GDM1 (cell line): ENCODE measurements at places on chromosomes 7 and 10.
A peak's percentile ranks its signal among the peaks of the same experiment; 100 is the strongest.

GRCh38 chr10:12707461-12708185, 293.9 kb downstream of the CCDC3 start:
- DNase-seq = peak; percentile 27

DNA sequence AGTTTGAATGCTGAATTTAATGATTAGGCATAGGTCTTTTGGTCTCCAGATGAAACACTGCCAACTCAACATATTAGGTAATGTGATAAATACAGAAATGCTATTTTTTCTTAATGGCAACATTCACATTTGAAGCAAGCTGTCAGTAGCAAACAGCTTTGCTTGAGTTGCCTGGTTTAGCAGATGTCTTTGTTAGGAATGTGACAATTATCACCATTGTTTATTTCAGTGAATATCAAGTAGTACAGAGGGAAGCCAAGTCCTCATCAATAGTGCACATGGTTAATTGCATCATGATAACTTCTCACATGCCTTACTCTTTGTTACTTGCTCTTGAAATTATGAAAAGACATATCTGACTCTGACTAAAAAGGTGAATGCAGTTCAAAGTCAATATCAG, 23.7 kb upstream of the SEPTIN7 start:
- no peak for DNase-seq

DNA sequence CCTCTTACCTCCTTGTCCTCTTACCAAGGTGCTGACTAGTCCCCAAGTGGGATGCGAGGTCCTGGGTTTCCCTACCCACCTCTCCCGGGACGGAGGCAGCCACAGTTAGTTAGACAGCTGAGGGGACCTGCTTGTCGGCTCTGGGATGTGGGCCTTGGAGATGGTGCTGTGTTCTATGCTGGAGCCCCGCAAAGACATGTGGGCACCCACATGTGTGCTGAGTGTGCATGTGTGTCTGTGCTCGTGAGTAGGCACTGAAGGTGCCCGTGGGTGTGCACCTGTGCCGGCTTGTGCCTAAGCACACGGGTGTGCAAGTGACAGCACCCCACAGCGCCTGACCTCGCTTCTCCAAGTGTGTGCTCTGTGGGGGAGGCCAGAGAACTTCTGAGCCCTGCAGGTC, 62.2 kb downstream of the NEURL1 start:
- DNase-seq = no peak

GRCh38 chr10:4557469-4557868, 268.5 kb upstream of the AKR1E2 start:
- no peak for DNase-seq

- no peak for DNase-seq
Measured at GRCh38 chr10:118827466-118828155, 72.8 kb upstream of the CACUL1 start.

DNA sequence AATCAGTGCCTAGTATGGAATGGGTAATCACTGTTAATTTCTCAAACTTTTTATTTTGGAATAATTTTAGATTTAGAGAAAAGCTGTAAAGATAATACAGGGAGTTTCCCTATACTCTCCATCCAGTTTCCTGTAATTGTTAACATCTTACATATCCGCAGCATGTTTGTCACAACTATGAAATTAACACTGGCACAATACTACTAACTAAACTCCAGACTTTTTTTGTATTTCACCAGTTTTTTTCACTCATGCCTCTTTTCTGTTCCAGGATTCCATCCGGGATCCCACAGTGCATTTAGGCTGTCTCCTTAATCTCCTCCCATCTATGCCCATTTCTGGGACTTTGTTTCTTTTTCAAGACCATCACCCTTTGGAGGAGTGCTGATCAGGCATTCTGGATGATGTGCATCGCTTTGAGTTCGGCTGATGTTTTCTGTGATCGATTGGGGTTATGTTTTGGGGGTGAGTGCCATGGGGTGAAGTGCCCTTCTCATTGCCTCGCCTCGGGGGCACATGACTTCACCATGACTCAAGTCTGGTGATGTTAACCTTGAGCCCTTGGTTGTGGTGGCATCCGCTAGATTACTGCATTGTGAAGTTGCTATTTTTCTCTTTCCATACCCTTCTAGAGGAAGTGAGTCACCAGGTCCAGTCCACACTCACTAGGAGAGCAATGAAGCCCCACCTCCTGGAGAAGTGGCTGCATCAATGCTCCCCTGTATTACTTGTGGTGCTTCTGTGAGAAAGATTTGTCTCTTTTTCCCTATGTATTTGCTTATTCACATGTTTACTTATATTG, 43.9 kb upstream of the GRB10 start:
- DNase-seq = no peak

DNA sequence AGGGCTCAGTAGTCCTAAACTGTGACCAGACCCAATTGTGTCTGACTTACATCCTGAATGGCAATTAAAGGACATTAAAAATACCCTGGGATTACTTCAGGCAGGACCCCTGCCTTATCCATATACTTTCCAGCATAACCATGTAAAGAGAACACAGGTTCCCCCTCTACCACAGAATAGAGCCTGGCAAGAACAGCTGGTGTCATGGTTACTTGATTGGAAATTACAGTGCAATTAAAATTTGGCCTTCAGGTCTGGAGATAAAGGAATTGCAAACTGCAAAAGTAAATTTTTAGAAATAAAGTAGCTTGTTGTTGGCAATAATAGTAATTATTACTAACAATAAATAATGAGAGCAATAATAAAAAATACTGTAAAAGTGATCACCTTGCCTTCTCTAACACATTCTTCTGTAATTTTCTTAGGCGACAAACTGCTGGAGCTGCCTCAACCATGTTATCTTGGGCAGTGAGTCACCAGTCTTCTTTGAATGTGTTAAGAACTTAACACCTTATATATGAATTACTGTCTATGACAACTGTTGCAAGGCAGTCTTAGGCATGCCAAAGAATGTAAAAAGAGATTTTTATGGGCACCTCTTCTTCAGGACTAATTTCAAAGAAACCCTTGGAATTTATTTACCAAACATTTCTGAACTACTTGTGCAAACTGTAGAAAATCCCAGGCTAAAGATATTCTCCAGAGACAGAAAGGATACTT, 53.7 kb downstream of the HIBADH start:
- no peak for DNase-seq

DNA sequence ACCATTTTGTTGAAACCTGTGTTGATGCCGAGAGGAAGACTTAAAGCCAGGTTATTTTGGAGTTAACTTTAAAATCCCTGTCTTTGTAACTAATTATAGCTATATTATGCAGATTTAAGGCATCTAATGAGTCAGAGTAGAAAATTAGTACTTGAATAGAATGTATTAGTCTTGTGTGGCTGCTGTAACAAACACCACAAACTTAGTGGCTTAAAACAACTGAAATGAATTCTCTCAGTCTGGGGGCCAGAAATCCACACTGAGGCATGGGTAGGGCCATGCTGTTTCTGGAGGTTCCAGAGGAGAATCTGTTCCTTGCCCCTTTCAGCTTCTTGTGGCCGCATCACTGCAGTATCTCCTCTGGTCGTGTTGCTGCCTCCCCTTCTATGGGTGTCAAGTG, 8.5 kb upstream of the KLF6 start:
- DNase-seq = no peak

GRCh38 chr7:74129887-74130286, 44.3 kb upstream of the EIF4H start:
- DNase-seq = no peak

DNA sequence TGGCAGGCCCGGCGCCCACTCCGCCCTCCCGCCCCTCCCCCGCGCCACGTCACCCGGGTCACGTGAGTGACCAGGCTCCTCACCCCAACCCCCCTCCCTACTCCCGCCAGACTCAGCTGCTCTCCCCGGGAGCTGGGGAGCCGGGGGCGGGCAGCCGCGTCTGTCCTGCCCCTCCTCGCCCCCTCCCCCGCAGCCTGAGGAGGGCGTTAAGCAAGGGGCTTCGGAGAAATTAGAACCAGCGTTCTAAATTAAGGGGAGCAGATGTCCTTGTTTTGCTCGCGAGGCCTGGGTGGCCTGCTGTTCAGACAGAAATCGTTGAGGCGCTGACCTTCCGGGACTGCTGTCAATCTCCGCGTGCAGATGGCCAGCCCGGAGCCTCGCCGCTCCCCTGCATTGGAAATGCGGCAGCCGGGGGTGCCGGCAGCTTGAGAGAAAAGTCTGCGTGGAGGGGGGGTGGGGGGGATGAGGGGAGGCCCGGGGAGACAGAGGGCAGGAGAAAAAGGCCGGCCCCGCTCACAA, 102.2 kb upstream of the ZNF438 start:
- DNase-seq = no peak

GRCh38 chr10:79170226-79170752, 101.5 kb downstream of the ZMIZ1 start:
- no peak for DNase-seq

- no peak for DNase-seq
Measured at GRCh38 chr10:102004376-102004775, 51.6 kb downstream of the ARMH3 start.

- no peak for DNase-seq
Measured at GRCh38 chr10:98920360-98920759, 315.3 kb downstream of the HPSE2 start.

DNA sequence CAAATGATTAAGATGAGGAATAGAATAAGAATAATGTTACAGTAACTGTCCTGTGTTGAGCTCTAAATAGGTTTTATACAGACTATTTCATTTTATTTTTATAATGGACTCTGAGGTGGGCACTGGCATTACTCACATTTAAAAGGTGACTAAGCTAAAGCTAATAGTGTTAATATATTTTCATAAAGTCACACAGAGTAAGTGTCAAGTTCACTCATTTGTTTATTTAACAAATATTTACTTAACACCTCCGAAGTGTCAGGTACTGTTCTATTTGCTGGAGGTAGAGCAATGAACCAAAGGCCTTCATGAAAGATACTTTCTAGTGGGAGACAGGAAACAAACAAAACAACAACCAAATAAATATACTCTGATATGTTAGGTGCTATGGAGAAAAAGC, 44.0 kb downstream of the ASB4 start:
- no peak for DNase-seq

DNA sequence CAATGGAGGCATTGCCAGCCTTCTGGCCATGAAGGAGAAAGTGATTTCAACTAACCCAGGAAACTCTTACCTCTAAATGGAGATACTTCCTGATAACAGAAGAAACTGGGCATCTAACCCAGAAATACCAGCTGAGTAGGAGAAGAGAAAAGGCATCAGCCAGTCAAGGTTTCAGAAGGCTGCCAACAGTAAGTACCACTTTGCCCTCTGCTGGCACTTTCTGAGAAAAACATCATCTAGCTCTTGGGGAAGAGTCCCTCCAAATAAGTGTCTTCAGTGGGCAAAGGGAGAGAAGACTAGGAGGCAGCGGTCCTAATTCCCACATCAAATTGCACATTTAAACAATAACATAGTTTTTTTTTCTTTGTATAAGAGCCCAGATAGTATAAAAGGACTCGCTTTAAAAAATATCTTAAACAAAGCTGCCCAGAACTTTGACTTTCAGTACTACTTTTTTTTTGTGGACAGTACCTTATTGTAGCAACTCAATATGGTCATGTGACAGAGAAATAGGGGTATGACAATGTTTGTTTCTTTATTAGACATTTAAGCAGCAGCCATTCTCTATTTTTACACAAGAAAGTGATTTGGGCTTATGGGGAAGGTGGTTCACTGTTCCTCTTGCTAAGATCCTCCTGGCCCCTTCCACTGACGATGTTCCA, 157.3 kb downstream of the CTTNBP2 start:
- DNase-seq = peak; percentile 12

DNA sequence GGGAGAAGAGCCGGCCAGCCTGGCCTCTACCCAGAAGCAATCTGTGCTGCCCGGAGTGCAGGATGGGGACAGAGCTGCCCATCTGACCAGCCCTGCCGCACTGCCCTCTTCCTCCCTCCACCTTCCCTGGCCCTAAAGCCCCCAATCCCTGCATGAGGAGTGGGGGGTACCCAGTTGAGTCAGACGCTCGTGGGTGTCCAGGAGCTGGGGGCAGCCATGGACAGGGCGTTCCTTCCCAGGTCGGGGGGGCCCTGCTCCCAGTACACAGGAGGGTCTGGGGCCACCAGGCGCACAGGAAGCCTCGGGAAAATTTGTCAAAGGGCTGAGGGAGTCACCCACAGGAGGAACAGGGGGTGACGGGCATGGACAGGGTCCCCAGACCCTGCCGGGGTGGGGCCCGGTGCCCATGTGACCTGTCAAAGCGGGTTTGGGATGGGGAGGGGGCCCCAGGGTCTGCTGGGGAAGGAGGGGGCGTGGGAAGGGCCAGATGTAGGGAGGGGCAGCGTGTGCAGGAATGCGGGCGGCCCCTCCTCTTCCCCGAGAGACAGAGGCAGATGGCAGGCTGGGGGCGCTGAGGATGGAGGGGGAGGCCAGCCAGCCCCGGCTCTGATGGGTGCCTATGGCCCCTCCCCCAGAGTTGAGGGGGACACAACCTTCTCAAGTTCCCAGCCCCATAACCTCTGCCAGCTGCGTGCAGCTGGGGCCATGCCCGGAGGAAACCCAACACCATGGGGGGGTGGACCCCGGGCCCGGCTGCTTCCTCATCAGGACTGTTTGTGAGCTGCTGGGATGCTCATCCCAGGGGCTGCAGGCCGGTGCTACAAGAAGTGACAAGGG, 21.5 kb upstream of the GRIFIN start:
- no peak for DNase-seq

GRCh38 chr7:100033526-100033925, 16.0 kb upstream of the ZSCAN21 start:
- DNase-seq = no peak

GRCh38 chr7:157488966-157489365, 152.2 kb downstream of the DNAJB6 start:
- DNase-seq = no peak

- no peak for DNase-seq
Measured at GRCh38 chr10:45509491-45509890, 135.5 kb downstream of the ALOX5 start.

DNA sequence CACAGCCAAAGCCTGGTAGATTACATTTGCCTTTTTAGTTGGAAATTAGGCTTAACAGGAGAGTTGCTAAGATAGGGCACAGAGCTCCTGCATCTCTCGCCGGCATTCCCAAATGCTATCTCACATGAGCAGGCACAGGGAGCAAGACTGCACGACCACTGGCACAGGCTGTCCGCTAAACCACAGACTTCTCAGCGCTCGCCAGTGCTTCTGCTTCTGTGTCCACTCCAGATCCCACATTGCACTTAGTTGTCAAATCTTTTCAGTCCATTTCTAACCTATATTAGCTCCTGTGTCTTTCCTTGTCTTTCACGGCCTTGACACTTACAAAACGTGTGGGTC, 138.9 kb downstream of the EGFR start:
- DNase-seq = no peak

DNA sequence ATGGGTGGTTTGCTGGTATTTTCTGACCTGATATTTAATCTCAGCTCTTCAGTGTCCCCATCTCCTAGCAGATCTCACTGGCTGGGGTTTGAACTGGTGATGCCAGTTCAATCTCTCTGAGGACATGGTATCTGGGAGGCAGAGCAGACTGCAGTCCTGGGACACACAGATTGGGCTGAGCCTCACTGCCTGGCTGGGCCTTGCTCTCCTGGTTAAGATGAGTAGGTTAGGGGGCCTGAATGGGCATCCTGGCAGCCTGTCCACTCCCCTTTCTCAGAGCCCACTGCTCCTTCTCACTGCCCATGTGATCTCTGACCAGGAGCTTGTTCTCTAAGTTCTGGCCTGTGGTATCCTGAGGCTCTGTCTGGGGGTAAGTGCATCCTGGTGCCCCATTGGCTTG, 363.4 kb downstream of the GLRX3 start:
- no peak for DNase-seq

GRCh38 chr10:58030208-58030607, 237.5 kb downstream of the IPMK start:
- no peak for DNase-seq
